Keratinocyte (primary cell): ENCODE measurements at places on chromosomes 6 and 20. TPM values are rescaled to one million over a fixed set of nuclear protein-coding genes. Genes with fewer than 3 reads are reported as not detected.

DNA sequence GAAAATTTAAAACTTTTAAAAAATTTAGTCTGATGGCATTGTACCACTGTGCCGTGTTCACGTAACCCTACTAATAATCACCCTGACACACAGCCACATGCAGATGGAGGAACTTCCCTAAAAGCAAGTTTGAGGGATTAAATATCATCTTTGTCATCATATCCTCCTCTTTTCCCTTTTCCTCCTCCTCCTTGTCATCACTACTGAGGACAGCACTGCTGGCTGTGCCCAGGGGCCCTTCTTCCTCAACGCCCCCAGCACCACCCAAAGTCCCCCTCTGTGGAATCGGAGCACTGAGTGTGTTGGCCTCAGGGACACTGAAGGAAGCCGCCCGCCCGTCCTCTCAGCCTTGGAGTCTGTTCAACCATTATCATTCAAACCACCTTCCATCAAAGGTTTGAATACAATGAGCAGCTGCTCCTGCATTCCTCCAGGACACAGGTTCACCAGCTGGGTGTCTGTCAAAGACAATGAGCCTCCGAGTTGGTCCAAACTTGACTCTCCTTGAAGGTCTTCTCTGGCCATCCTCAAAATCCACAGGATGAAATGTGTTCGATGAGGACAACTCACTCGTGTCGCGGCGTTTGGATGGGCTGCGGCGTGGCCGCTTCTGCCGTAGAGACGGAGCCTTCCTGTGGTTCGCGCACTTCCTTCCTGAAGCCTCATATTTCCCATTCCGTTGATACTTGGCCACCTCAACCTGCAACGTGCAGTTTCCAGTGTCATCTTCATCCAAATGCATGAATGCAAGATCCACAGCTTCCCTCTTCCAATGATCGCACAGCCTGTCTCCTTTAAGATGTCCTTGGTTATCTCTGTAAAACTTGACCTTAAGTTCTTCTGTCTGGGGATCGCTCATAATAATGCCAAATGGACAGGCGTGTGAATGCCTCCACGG, 23.3 kb downstream of the NQO2 start:
- DNase-seq = no peak

DNA sequence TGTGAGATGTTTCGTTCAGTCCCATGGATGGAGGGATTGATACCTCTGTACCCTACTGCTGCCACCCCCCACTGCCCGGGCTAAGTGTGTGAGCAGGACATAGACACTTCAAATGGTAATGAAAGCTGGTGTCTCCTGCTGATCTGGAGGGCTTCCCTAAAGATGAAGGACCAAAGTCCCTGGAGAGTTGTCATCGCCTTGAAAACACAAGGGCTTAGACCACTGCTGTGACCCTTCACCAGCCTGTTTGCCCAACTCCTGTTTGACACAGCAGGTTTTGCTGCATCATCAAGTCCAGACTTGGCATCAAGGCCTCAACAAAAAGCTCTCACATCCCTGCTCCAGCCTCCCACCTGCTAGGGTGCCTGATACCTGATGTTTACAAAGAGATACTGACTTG, 57.9 kb upstream of the FAM8A1 start:
- no peak for DNase-seq

TMEM170B gene
- 0.03 to 0.08 TPM (median 0.05 TPM) in 3 replicates for polyA plus RNA-seq

- DNase-seq = no peak
Observed at GRCh38 chr6:110181131-110182030, 1.2 kb downstream of the CDC40 start.

- DNase-seq = no peak
Observed at GRCh38 chr6:160305926-160306713, 42.1 kb upstream of the SLC22A3 start.

GRCh38 chr6:29491574-29491973, 3.8 kb upstream of the MAS1L start:
- no peak for DNase-seq

GRCh38 chr6:47160702-47161101, 118.6 kb upstream of the ADGRF1 start:
- no peak for DNase-seq

DNMT3B gene
- polyA plus RNA-seq = 0.68 to 1.1 TPM (median 0.86 TPM) in 3 replicates

NKAIN2 gene
- 0.13 TPM in 1 of 3 replicates, not detected in the others for polyA plus RNA-seq

GRCh38 chr6:116248577-116248976, 5.3 kb downstream of the TSPYL4 start:
- DNase-seq = no peak

DNA sequence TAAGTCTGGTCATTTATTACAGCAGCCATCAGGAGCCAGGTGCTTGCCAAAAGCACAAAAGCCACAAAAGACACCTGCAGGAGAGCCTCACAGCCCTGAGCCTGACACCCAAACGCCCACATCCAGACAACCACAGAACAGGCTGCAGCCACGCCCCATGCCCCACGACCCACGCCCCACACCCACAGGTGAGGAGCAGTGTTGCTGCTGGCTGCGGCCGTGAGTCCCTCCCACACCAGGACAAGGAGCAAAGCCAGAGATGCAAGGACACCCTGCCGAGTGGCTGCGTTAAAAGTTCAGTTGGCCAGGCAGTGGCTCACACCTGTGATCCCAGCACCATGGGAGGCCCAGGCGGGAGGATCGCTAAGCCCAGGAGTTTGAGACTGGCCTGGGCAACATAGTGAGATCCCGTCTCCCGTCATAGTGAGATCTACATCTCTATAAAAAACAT, 43.0 kb downstream of the SLC2A4RG start:
- DNase-seq = no peak

- DNase-seq = no peak
Observed at GRCh38 chr6:25944688-25945574, 14.4 kb upstream of the SLC17A2 start.

- no peak for DNase-seq
Observed at GRCh38 chr6:37204014-37204751, 34.2 kb downstream of the PIM1 start.

DNA sequence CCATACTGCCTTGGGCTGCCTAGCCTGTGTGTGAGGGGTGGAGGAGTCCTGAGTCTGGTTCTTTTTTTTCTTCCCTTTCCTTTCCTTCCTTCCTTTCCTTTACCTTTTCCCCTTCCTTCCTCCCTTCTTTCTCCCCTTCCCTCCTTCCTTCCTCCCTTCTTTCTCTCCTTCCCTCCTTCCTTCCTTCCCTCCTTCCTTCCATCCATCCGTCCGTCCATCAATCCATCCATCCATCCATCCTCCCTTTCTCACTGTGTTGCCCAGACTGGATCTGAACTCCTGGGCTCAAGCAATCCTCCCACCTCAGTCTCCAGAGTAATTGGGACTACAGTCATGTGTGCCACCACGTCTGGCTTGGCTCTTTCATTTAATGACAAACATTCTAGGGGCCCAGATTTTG, 750.7 kb upstream of the CHD6 start:
- DNase-seq = no peak

PI3 gene
- polyA plus RNA-seq = 46.4 to 226 TPM (median 71.1 TPM) in 3 replicates

GRCh38 chr6:158184608-158185007, 16.5 kb downstream of the GTF2H5 start:
- no peak for DNase-seq

DNA sequence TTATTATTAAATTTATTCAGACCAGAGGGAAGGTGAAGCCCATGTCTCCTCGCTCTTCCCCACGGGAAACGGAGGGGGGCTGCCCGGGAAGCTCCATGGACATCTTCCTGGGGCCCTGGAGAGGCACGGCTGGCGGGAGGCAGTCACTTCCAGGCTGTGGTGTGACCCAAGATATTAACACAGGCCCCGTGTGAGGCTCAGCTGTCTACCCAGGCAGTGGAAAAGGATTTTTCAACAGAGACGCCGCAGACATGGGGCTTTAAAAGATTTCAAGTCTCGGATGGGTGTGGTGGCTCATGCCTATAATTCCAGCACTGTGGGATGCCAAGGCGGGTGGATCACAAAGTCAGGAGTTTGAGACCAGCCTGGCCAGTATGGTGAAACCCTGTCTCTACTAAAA, 117.9 kb downstream of the ERMARD start:
- no peak for DNase-seq

- no peak for DNase-seq
Observed at GRCh38 chr6:141123497-141123896, 1009.2 kb upstream of the GJE1 start.

GRCh38 chr6:104253236-104253635, 606.5 kb downstream of the HACE1 start:
- no peak for DNase-seq

GRCh38 chr20:1702328-1702727, 44.7 kb upstream of the SIRPG start:
- DNase-seq = no peak

DNA sequence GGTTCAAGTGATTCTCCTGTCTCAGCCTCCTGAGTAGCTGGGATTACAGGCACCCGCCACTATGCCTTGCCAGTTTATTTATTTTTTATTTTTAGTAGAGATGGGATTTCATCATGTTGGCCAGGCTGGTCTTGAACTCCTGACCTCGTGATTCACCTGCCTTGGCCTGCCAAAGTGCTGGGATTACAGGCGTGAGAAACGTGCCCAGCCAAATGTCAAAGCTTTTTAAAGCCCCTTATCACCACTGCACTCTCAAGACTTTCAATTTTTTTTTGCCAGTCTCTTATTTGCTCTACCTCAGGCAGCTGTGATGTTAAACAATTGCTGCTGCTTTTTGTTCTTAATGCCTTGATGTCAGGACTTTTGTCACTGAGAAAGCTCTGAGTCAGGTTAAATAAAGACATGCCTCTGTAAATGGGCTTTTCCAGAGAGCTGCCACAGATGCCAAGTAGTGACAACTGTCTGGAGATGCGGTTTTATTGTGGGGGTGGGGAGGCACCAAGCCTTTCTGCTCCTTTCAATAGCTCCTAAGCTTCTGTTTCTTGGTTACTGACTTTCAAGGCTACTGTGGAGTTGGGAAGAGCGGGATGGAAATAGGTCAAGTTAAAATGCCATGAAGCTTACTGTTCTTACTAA, 29.2 kb downstream of the RSPH3 start:
- no peak for DNase-seq

DNA sequence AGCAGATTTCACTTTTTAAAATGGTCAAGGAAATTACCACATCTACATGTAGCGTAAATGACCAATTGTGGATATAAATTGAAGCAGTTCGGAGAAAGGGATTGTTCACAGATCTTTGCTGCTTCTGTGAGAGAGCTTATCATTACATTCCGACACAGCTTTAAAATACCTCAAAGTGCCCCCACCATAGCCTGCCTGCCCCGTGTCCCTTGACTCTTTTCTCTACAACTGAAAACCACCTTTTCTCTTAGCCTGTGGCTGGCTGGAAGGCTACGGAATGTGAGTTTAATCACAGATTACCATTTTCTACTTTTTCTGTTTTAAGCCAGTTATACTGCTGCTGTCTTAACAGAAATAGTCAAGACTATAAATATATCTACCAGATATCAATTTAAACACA, 347.2 kb upstream of the MAP3K7 start:
- no peak for DNase-seq

SPTLC3 gene
- polyA plus RNA-seq = 6.5 to 11.4 TPM (median 10.0 TPM) in 3 replicates

GRCh38 chr20:13261460-13262301, 40.6 kb downstream of the ISM1 start:
- DNase-seq = no peak

TPBG gene
- 55.7 to 81.8 TPM (median 69.1 TPM) in 3 replicates for polyA plus RNA-seq

GRCh38 chr6:44004625-44005506, 122.4 kb downstream of the MRPL14 start:
- DNase-seq = no peak

GRCh38 chr6:137754366-137754765, 112.7 kb upstream of the TNFAIP3 start:
- DNase-seq = no peak

COL21A1 gene
- 0.08 to 0.16 TPM (median 0.13 TPM) in 3 replicates for polyA plus RNA-seq

- DNase-seq = no peak
Observed at GRCh38 chr20:9359561-9360308, 154.7 kb upstream of the LAMP5 start.

GRCh38 chr6:114367315-114367961, 24.6 kb upstream of the HS3ST5 start:
- no peak for DNase-seq

GRCh38 chr20:11041396-11041795, 367.6 kb upstream of the JAG1 start:
- DNase-seq = peak; percentile 23

DNA sequence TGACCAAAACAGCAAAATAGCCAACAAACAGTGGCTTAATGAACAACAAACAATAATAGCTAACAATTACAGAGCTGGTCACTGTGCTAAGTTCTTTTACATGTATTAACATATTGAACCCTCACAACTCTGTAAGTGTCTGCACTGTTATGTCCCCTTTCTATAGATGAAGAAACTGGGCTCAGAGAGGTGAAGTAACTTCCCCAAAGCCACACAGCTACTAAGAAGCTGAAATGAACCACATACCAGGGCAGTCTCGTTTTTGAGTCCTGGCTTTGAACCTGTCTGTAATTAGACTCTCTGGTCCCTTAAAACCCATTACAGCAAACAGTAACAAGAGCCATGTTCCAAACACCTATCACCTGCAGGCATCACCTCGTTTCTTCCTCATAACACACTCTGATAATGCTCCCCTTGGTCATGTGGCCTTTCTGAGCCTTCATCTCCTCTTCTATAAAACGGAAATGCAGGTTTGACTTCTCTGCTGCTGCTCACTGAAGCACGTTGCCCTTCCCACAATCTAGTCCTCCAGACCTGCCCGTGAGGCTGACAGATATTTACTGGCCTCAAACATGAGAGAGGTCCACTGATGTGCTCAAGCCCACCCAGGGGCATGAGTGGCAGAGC, 23.3 kb downstream of the KCNK15 start:
- DNase-seq = no peak

COL9A3 gene
- polyA plus RNA-seq = 2.7 to 4.8 TPM (median 3.6 TPM) in 3 replicates

DNA sequence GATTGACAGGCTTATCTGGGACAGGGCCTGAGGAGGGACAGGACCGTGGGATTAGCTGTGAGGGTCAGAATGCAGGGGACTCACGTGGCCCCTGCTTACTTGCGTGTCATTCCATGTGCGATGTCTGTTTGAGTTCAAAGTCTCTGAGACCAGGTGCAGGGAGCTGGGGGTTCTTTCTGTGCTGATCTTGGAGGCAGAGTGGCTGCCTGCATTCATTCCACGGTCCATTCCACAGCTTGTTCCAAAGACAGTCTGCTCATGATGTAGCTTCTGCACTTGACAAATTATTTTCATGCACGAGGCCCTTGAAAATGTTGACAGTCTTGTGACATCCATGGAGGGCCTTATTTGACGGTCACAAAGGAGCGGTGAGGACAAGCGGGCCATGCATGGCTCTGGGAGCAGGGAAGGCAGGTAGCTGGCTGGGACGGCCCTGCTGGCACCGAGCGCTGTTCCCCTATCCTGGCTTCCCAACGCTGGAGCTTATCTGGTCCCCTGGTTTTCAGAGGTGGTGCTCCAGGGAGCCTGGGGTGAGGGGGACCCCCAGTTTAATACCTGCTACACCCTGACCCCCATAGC, 156.3 kb upstream of the RNF24 start:
- DNase-seq = no peak

GRCh38 chr6:157143171-157143889, 180.0 kb downstream of the TMEM242 start:
- no peak for DNase-seq

CSTF1 gene
- polyA plus RNA-seq = 40.3 to 43.3 TPM (median 41.8 TPM) in 3 replicates

GRCh38 chr6:166075925-166076324, 91.7 kb downstream of the TBXT start:
- no peak for DNase-seq

DNA sequence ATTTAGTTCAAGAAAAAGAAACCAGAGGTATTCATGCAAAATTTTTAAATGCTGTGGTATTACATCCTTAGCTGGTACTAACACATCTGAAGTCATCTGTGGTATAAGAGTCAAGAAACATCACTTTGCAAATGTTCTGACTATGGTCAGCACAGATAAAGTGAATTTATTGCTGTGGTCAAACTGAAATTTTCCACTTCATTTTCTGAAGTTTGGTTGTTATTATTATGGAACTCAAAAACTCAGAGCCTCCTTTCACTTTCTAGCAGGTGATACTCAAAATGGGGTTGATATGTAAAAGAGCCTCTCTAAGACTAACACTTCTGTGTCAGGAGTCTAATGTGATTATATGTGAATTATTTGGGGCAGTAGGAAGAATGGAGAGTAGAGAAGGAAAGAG, 257.8 kb downstream of the RNGTT start:
- DNase-seq = no peak

APOM gene
- polyA plus RNA-seq = 1.4 to 2.6 TPM (median 2.3 TPM) in 3 replicates
